GDM1 (cell line): ENCODE measurements at places on chromosomes 6 and 20.

- no peak for DNase-seq
Measured at GRCh38 chr6:113909224-113909856, 52.2 kb downstream of the MARCKS start.

DNA sequence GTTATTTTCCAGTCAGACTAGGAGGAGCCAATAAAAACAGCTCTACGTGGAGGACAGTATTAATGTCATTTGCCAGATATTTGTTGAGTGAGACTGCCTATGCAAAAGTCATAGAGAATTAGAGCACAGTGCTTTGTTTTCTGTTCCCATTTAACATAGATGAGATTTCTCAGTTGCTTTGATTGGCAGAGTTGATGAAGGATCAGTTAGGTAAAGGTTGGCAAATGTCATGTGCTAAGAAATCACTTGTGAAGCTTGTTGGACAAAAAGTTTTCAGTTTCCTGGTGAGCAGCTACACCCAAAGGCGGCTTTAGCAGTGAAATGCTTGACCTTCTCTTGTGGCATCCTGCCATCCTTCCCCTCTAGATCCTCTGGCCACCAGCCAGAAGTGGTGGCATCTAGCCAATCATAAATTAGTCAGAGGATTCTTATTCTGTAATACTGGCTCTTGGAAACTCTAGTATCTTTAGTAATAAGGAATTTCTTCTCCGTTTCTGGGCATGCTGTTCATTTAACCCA, 37.0 kb downstream of the BCKDHB start:
- DNase-seq: no peak

- DNase-seq: no peak
Measured at GRCh38 chr20:38277691-38278090, 17.2 kb upstream of the KIAA1755 start.

DNA sequence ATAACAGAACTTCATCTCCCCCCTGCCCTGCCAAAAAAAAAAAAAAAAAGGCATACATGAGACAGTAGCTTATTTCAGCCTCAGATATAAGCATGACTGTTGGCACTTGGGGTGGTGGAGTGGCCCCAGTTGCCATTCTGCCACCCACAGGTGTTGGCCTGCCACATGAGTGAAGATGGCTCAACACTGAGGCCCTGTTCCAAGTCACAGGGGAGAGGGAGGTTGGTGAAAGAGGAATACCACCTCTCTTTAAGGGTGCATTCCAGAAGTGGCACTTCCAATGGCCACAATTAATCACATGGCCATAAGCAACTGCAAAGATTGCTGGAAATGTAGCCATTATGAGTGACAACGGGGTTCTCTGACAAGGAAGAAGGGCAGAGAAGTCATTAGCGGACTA, 61.9 kb upstream of the JARID2 start:
- no peak for DNase-seq

GRCh38 chr20:10739134-10739533, 65.3 kb upstream of the JAG1 start:
- no peak for DNase-seq

DNA sequence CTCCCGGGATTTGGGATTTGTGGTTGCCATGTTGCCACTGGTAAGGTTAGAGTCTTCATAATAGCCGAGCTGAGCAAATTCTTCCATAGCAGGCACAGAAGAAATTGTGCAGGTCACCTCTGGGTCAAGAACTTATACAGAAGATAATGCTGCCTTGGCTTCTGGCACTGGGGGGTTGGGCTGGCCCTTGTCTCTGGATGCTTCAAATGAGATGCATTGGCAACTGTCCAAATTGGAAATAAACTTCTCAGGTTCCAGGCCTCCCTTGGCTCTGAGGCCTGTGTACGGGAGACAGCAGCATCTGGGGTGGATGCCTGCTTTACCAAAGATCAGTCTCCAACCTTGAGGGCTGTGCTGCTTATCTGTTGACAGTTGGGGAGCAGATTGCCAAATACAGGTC, 26.2 kb downstream of the MYO6 start:
- no peak for DNase-seq

DNA sequence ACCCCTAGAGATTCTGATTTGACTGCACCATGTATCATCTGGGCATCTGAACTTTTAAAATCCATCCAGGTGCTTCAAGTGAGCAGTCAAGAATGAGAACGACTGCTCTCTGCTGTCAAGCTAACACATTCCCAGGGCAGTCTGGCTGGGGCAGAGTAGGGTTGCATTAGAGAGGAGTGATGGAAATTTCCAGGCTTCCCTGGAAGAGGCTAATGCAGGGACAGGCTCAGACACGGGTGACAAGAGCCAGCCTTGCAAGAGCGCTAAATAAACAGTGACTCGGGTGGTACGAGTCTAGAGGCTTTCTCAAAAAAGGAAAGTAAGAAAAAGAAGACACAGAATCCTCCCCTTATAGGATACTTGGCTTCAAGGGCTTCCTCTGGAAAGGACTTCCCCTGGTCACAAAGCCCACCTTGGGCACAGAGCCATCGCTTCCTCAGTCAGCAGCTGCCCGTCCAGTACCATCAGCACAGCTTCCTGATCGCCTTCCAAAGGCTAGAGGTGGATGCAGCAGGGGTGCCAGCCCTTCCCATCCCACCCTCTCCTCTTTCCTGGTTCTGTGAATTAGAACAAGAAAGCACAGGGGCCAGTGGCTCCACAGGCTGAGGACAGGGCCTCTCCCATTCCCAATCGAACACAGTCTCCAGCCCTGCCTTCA, 177.4 kb upstream of the RREB1 start:
- no peak for DNase-seq

DNA sequence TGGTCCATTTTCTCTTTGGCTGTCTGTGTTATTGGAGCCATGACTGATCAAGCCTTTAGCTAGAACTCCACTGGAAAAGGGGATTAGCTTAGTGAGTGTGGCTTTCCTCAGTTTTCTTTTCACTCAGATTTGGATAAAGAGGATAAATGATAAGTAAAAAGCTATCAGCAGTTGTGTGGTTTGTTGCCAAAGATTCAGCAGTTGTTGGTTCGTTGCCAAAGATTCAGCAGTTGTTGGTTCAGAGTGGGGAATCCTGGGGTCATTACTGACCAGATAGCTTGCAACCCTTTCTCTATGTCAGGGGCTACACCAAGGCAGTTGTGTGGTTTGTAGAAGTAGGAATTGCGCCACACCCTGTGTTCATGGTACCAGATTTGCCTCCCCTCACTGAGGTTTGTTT, 107.7 kb upstream of the SCP2D1 start:
- DNase-seq: no peak

DNA sequence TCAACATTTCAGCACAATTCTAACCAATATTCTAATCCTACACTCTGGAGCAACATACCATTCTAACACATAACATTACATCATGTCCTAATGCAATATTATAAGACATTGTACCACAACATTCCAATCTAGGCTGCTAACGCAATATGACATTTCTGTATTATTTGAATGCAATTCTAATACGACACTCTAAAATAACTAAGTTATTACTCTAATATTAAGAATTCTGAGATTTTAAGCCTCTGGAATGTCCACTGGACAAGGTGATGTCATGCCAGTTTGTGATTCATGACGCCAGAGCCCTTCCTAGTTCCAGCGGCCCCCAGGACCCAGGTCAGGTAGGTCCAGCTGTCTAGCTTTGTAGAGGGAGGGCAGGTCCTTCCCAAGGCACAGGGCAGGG, 69.7 kb upstream of the SIRPA start:
- DNase-seq: no peak

GRCh38 chr6:6033858-6034257, 27.1 kb upstream of the NRN1 start:
- no peak for DNase-seq

GRCh38 chr6:76681781-76682180, 609.3 kb upstream of the IMPG1 start:
- no peak for DNase-seq

GRCh38 chr6:36114798-36115408, 15.4 kb upstream of the MAPK13 start:
- no peak for DNase-seq

DNA sequence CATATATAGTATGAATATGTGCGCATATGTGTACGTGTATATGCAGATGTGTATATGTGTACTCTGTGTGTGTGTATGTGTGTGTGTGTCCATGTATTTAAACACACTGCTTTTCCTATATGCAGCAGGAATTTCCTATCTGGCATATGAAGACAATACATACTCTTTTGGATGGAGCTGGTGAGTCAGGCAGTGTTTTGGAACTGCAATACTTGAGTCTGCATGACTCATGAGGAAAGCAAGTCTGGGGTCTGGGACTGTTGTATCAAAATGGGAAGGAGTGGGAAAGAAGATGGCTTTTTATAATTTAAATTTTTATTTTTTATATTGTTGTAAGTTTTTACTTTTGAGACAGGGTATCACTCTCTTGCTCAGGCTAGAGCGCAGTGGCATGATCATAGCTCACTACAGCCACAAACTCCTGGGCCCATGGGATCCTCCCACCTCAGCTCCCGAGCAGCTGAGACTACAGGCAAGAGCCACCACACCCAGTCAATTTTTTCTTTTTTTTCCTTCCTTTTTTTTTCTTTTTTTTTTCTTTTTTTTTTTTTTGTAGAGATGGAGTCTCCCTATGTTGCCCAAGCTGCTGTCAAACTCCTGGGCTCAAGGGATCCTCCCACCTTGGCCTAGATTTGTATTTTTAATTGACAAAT, 72.2 kb downstream of the ATXN1 start:
- no peak for DNase-seq

DNA sequence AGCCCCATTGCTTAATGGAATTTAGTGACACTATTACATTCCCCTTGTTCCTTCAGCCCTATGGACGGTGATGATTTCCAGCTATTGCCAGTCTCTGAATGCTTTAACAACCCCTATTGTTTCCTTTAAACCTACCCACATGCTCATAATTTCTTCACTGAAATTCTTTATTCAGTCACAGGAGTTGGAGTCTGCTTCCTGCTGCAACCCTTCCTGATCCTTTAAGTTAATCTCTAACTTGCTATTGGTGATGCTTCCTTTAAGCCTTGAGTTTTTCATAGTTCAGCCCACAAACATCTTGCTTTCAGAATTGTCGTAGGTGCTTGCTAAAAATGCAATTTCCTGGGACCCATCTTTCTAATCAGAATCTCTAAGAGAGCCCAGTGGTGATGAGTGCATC, 66.3 kb upstream of the TNFAIP3 start:
- DNase-seq: no peak

- DNase-seq: no peak
Measured at GRCh38 chr6:13407709-13408695, 79.4 kb downstream of the GFOD1 start.

GRCh38 chr6:88763160-88763559, 200.3 kb downstream of the RNGTT start:
- no peak for DNase-seq

GRCh38 chr6:159819932-159820640, 20.0 kb downstream of the PNLDC1 start:
- peak; percentile 95 for DNase-seq

- no peak for DNase-seq
Measured at GRCh38 chr6:33786736-33787135, 2.2 kb downstream of the LEMD2 start.

- DNase-seq: no peak
Measured at GRCh38 chr6:149477544-149477943, 7.3 kb downstream of the ZC3H12D start.

DNA sequence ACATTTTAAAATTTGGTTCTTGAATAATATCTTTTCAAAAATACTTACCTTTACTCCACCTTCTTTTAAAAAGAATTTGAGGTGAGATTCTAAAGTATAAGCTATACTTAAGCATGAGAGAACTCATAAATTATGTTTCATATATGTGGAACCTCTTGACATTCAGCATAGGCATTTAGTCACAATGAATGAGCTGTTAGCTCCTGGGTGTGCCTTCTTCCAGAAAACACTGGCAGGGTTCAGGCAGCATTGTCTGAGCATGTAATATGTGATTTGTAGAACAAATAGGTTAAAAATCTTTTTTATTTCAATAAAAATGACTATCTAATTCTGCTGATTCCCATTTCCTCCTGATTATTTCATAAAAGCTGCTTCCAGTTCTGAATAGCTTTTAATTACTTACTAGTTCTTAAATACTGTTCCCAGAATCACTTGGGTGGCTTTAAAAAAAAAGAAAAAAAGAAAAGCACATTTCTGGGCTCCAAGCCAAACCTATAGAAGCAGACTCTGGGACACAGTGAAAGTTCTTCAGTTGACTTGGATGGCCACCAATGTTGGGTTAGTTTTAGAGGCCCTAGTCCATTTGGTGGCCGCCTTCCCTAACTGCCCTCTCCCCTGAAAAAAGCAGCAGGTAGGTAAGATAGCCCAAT, 20.2 kb downstream of the RNF8 start:
- DNase-seq: no peak

DNA sequence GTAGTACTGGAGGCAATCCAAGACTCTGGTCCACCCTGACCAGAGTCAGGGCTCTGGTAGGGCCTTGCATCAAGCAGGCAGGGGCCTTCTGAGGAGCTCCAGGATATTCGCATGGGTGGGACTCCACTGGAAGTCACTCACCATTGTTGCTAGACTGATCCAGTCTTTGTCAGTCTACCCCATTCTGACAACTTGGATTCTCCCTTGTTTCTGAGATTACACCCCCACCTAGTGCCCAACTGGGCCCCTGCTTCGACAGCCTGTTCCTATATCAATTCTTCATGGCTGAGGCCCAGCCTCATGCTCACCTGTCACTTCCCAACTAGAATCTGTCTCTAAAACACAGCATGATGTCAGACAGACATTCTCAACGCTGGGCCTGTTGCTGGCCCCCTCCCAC, 5.2 kb downstream of the SLC35D3 start:
- no peak for DNase-seq

- DNase-seq: no peak
Measured at GRCh38 chr6:47414423-47415167, 63.0 kb upstream of the CD2AP start.

GRCh38 chr6:150377211-150377781, 8.5 kb downstream of the IYD start:
- DNase-seq: no peak

GRCh38 chr20:46213946-46214823, 94.1 kb downstream of the CDH22 start:
- no peak for DNase-seq

DNA sequence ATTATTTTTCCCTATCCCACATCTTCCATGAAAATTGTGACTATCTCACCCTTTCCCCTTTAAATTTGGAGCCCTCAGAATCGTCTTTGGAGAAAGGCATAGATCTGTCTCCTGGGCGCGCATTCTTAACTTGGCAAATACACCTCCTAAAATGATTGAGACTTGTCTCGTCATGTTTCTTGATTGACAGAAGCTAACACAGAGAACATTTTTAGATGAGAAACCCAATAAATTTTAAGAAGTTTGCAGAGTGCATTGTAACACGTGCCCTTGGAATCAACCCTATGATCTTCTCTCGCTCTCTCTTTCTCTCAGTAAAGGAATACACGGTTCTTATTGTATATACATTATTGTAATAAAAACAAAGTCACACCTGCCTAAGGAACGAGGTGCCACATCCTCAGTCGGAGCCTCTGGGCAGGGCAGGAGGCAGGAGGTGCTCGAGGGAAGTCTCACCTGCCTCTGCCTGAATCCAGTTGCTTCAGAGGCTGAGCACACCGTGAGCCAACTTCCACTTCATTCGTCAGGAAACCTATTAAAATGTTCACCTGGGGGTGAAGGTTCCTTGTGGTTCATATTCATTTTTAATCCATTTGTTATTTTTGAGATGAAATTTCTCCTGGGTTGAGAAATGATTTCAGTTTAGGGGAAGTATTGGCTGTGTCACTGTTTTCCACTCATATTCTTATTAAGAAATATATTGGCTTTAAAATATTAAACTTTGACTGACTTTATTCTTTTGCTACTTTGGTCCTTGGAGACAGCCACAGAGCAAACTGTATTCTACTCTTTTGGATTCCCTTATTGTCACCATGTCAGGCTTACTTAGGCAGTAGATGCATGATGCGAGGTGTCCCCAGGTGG, 90.5 kb upstream of the THBS2 start:
- DNase-seq: no peak

- no peak for DNase-seq
Measured at GRCh38 chr6:98924647-98925046, 23.1 kb downstream of the FBXL4 start.

- DNase-seq: no peak
Measured at GRCh38 chr6:157121897-157122296, 201.4 kb downstream of the TMEM242 start.
